Hepatic stellate cell (primary cell): ENCODE measurements at places on chromosomes 3 and 15.
A peak's percentile ranks its signal among the peaks of the same experiment; 100 is the strongest.

DNA sequence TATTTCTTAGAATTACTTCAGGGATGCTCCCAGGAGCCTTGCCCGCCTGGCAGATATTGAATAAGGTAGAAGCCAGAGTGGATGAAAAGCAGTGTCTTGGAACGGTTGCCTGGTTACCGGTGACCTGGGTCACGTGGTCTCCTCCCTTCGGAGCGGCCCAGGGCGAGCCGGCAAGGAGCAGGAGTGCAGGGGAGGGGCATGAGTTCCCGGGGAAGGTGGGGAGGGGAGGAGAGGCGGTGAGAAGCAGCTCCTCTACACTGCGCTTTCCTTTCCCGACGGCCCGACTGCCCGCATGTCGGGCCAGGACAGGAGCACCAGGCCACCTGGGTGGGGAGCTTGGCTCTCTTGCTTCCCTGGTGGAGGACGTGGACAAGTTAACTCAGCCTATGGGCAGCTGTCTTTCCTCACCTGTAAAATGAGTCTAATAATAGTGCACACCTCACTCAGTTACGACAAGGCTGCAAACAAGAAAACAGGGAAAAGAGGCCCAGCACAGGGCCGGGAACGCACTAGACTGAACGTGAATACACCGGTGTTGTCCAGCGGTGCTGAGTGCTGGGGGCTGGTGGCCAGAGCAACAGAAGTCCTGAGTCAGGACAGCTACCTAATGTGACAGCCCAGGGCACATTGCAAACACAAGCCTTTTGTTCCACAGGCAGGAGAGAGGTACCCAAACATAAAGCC lies 198.3 kb downstream of the ADAMTS9 start:
- DNase-seq, result no peak

- DNase-seq, result no peak
Observed at GRCh38 chr3:48535578-48535977, 21.0 kb downstream of the PFKFB4 start.

DNA sequence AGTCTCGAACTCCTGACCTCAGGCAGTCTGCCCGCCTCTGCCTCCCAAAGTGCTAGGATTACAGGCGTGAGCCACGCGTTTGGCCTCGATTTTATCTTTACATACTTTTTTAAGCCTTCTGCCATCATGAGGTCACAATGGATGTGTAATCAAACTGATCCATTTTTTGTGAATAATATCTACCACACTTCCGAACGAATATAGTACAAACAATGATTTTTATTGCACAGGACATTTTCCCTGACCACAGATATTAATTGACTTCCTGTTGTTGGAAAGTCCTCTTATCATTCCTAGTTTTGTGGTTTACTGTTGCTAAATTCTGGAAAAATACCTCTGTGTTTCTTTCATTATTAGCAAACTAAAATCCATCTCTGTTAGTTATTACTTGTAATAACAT lies 68.9 kb downstream of the MINDY2 start:
- DNase-seq, result no peak

DNA sequence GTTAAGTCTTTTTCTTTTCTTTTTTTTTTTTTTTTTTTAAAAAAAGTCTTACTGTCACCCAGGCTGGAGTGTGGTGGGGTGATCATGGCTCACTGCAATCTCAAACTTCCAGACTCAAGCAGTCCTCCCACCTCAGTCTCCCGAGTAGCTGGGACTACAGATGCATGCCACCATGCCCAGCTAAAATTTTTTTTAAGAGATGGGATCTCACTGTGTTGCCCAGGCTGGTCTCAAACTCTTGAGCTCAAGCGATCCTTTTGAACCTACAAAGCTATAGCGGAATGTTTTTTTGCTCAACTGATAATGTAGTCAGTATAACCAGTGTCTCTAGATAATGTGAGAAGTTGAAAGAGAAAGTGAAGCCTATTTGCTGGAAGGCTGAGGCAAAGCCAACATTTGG lies 3.9 kb upstream of the IGF2BP2 start:
- DNase-seq, result no peak

DNA sequence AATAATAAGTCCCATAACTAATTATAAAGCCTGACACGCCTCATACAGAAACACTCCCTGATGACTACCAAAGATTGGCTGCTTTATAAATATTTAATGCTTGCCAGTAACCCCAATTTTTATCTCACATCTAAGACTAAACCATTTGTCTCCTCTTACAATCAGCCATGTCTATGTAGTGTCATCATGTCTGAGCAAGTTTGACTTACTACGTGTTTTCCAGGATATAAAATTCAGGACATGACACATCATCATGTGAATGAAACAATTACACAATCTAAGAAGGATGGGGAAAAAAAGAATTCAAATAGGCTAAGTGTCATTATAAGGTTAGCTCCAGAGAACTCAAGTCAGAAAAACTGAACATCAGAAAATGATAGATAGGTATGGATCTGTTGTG lies 208.7 kb downstream of the MECOM start:
- no peak for DNase-seq

DNA sequence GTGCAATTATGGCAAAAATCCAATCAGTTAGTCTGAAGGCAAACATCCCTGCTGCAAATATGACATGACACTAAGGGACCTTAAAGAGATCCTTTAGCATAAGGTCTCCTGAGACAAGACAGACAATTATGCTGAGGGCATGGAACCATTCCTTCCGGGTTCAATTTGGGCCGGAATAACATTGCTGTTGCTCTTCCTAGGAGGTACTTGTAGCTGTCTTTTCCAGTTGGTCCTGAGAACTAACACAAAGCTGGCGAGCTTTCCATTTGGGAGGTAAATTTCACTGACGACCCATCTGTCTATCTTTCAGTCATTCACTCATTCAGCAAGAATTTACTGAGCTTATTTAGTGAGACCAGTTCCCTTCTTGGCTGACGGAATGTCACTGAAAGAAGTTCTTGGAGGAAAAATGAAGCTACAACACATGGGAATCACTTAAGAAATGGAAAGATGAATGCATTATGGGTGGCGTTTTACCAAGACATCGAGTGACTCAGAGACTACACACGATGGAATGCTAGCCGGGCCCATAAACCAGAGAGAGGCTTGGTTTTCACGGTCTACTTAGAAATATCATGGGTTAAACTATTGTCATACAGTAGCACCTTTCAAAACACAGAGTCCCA lies 215.5 kb downstream of the PDZRN3 start:
- DNase-seq, result no peak

- no peak for DNase-seq
Observed at GRCh38 chr15:40085266-40085665, 23.4 kb downstream of the BMF start.

- DNase-seq, result peak; percentile 27
Observed at GRCh38 chr3:71641674-71642073, 58.1 kb upstream of the FOXP1 start.

DNA sequence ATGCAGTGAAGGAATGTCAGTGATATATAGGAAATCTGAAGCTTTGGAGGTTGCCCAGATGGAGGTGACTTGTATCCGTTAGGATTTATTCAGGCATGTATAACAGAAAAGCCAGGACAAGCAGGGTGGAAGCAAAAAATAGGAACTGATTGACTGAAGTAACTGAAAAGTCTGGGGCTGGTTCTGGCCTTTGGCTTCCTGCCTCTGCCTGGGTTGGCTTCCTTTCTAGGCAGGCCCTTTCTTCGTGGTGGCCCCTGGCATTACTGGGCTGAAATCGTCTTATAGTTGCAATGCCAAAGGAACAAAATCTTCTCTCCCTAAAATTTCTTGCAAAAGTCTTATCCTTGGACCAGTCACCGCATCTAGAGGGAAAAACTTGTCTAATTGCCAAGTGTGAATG lies 386.1 kb downstream of the PTPRG start:
- DNase-seq, result no peak

GRCh38 chr3:58683001-58683458 lies 16.5 kb upstream of the FAM3D start:
- DNase-seq, result no peak

- DNase-seq, result no peak
Observed at GRCh38 chr3:124813541-124813940, 73.6 kb downstream of the ITGB5 start.
